ENCODE measurements at places on chromosomes 1 and 21.
A peak's percentile ranks its signal among the peaks of the same experiment; 100 is the strongest.

- H3K36me3 ChIP-seq = peaks cover 4% of the 10 kb centered on the region
- peak overlapping the region; percentile 70 for H3K27ac ChIP-seq
- no peaks in the 10 kb centered on the region for H3K27me3 ChIP-seq
Measured at GRCh38 chr1:183515002-183515689, 42.8 kb downstream of the SMG7 start.

DNA sequence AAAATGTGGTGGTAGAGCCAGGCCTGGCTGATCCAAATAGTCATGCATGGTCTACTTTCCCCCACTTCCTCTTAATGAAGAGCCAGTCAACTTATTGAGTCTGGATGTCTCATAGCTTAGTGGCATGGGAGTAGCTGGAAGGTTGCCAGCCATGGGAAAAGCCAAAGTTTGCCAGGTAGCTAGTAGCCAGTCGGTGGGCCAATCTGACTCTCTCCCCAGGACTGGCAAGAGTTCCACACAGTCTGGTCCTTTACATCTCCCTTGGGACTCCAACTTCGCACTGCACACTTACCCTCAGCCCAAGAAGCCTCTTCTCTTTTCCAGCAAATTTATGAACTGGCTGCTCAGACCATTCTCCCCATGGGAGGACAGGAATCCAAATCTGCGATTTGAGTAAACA lies 8.3 kb downstream of the WARS2 start:
- no peaks in the 10 kb centered on the region for H3K27me3 ChIP-seq
- no peak for DNase-seq
- no peaks in the 10 kb centered on the region for H3K36me3 ChIP-seq
- peaks cover 18% of the 10 kb centered on the region for H3K4me1 ChIP-seq

DNA sequence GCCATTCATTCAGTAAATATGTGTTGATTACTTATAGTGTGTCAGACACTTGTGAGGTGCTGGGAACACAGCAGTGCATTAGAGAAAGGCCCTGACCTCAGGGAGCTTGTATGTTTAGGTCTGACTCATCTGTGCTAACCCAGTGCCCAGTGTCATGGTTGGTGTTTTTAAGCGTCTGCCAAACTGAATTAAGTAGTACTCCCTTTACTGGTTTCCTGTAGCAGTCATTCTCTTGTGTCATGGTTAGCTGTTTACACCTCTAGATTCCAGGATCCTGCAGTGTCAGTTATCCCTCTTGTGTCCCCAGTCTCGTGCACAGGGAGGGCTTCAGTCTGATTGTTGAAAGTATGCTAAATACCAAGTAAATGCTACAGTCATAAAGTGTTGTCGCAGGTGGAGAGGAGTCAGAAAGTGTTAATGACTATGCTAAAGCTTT lies 14.2 kb downstream of the UCK2 start:
- H3K27ac ChIP-seq = peak overlapping the region; percentile 66
- peaks cover 3% of the 10 kb centered on the region for H3K36me3 ChIP-seq
- no peaks in the 10 kb centered on the region for H3K27me3 ChIP-seq

DNA sequence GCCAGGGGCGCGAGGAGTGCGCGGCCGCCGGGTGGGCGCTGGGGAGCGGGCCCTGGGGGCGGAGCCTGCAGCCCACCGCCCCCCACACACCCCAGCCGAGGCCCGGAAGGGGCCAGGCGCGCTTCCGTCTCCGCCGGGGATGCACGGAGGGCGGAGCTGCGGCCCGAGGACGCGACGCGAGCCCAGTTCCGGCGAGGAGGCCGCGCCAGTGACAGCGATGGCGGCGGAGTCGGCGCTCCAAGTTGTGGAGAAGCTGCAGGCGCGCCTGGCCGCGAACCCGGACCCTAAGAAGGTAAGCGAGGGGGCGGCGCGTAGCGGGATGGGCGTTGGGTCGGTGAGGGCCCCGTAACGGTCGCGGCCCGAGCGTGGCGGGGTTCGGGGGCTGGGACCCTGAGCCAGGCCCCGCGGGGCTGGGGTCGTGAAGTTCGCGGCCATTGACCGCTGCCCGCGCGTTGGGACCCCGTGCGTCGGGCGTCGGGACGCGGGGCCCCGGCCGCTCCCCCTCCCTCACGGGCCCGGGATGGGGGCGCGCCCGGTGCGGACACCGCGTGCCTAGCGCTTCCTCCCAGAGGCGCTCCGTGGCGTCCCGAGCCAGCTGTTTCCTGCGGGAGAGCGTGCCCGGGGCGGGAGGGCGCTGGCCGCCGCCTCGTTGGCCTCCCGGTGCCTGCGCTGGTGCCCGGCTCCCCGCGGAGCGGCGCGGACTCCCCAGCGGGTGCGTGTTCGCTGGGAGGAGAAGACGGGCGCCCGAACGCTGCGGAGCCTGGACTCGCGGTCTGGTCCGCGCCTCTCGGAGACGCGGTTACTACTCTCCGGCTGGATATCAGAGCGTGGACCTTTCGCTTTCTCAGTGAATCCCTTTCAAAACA lies at the start of gene ELOA:
Gene ELOA (plus strand): TSS at position 185 of the 866 bp plus-strand sequence. CDS start 33 bp downstream, at position 218.
- H3K4me3 ChIP-seq = peak within 1 kb of the TSS; percentile 89
- H3K36me3 ChIP-seq = peaks cover 1% of the 10 kb centered on the region
- peak within 1 kb of the TSS; percentile 95 for H3K27ac ChIP-seq
- H3K27me3 ChIP-seq = no peaks in the 10 kb centered on the region
- DNase-seq = no peak

GRCh38 chr21:44899768-44900558 lies 20.7 kb downstream of the ITGB2 start:
- peaks cover 39% of the 10 kb centered on the region for H3K27me3 ChIP-seq
- DNase-seq = peak; percentile 91
- no peak overlapping the region for H3K4me3 ChIP-seq
- no peak overlapping the region for H3K27ac ChIP-seq

GRCh38 chr1:47371016-47371517 lies 37.5 kb downstream of the CMPK1 start:
- H3K4me3 ChIP-seq = no peak overlapping the region
- H3K36me3 ChIP-seq = peaks cover 25% of the 10 kb centered on the region
- H3K4me1 ChIP-seq = peaks cover 12% of the 10 kb centered on the region
- H3K27me3 ChIP-seq = no peaks in the 10 kb centered on the region
- H3K27ac ChIP-seq = peak overlapping the region; percentile 19
